ENCODE measurements at places on chromosomes 16 and 17.
A peak's percentile ranks its signal among the peaks of the same experiment; 100 is the strongest.

DNA sequence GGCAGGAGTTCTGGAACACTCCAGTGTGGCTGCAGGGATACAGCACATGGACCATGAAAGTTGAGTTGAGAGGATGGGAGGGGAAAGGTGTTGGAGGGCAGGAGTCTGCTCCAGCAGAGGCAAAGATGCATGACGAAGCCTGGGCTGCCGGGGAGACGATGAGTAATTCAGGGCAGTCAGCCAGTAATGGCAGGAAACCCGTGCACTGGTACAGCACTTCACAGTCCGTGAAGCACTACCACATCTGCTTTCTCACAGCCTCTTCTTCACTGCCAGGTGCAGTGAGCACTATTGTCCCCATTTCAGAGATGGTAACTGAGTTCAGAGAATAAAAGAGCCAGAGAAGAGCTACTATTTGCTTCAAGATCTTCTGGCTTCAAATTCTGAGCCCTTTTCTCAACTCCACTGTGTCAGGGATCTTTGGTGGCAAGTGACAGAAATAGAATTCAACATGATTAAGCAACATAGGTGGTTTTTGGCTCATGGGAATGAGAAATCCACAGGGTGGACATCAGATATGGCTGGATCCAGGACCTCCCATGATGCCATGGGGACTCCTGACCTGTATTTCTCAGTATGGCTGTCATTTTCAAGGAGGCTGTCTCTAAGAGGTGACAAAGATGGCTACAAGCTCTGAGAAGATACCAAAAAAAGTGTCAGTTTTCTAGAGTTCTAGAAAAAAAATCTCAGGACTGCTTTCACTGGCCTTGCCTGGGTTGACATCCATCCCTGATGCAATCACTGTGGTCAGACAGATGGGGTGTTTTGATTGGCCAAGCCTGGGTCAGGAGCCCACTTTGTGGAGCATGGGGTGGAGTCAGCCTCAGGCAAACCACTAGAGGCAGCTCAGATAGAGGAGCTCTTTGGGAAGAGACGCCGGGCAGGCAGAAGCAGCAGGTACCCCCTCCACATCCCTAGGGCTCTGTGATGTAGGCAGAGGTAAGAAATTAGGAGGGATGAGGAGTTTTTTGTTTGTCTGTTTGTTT is 24.7 kb downstream of the IL21R start:
- peak; percentile 57 for DNase-seq

DNA sequence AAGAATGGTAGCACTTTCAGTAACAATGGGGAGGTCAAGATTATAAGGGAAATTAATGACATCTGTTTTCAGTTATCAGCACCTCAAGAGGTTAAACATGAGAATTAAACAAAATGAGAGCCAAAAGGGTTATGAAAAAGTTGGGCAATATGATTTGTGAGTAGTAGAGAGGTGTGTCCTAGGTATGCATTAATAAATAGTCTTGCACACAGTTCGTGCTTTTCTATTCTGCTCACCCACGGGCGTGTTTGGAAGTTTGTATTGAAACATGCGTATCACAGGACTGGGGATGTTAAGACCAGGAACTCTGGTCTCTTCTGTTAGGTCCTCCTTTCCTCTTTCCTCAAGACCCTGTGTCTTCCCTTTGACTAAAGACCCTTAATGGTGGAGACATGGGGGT is 6.0 kb downstream of the BPTF start:
- no peak for DNase-seq

DNA sequence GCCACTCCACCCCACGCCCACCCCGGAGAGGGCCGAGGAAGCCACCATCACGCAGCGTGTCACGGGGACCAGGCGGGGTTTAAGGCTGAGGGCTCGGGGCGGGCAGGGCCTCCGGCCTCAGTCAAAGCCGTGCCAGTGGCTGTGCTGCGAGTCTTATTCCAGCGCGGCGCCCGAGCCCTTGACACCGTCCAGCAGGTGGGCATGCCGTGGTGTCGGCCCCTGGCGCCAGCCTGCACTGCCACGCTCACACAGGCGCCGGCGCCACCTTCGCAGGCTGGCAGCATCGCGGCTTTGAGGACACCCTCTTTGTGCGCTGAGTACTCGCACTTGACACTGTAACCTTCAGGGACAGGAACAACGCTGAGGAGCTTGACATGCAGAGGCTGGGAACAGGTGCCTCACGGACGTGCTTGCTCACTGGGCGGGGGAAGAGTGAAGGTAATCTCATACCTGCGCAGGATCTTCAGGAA is 34.0 kb upstream of the ZNF629 start:
- DNase-seq = peak; percentile 67

DNA sequence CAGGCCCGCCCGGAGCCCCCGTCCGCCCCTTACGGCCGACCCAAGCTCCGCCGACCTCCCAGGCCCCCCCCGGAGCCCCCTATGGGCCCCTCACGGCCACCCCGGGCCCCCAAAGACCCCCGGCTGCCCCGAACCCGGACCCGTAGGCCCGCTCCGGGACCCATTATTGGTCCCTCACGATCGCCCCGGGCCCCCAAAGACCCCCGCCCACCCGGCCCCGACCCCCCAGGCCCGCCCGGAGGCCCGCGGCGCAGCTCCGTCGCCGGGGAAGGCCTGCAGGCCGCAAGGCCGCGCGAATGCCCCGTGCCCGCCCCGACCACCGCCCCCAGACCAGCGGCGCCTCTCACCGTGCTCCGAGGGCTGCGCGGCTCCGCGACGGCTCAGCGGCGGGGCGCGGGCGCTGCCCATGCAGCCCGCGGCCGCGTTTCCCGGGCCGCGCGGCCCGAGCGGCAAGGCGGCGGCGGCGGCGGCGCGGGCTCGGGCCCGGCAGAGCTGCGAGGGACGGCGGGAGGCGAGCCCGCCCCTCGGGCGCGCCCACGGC is 393 bp downstream of the ANKRD11 start:
- DNase-seq = peak; percentile 73

- peak; percentile 86 for DNase-seq
Observed at GRCh38 chr17:14205992-14206461, 30.6 kb downstream of the CDRT15 start.

DNA sequence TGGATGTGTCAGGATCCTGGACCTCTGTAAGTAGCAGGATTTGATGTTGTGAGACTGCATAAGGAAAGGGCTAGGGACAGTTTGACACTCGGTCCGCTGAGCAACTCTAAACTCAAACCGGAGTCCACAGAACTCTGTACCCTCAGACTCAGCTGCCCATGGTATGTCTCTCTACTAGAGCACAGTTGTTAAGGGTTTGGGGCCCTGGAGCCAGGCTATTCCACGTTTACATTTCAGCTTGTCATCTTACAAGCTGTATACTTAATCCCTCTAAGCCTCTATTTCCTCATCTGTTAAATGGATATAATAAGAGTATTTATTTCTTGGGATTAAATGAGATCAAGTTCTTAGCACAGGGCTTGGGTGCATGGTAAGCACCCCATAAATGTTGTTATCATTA is 27.9 kb downstream of the HOXB1 start:
- DNase-seq = no peak

DNA sequence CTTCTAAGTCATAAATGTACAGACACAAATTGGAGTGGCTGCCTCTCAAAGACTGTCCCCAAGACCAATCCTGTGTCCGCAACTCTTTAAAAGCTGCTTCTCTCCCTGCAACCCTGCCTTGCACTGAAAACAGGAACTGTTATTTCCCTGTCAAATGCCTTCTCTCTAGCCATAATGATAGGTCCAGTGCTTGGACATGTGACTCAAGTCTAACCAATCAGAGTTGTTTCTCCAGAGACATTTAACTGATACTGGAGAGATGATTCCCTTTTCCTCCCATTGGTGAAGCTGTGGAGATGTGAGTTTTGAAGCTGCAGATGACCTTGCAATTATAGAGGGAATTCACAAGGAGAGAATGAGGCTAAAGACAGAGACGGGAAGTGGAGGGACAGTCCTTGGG is 253.3 kb upstream of the CDH5 start:
- DNase-seq = no peak

DNA sequence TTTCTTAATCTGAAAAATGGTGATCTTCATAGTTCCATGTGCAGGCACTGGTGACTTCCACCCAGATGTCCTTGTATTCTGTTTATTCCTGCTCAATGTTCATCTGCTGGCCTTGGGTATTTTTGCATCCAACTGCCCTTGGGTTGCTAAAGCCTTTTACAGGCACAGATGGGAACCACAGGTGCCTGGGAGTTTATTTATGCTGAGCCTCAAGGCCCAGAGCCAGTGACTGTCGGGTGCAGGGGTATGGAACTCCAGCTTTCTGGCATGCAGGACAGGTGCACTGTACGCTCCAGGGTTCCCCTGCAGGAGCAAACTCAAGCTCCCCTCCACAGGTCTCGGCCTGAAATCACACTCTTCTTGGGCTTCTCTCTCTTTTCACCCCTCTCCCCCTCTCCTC is 22.3 kb downstream of the DYNLRB2 start:
- DNase-seq = no peak

DNA sequence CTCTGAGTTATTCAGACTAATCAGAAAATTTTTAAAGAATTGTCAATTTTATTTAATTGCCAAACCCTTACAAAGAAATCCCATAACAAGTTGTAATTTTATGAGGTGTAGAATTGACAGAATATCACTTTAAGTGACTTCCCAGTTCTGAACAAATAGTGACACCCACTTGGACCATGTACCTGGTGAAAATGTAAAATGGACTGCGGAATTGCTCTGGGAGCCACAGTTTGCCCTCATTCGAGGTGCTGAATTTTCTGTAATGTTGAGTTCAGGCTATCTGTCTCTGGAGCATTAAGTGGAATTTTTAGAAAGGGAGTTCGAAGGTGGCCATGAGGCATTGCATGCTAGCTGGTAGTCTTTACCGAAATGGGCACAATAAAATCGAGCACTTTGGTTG is 5.1 kb downstream of the GNAO1 start:
- DNase-seq = no peak

GRCh38 chr17:73914536-73915274 is 270.5 kb upstream of the SDK2 start:
- DNase-seq = no peak

- no peak for DNase-seq
Observed at GRCh38 chr17:7886227-7887037, 2.2 kb upstream of the CHD3 start.

GRCh38 chr17:72726936-72727335 is 365.6 kb downstream of the SLC39A11 start:
- DNase-seq = no peak

DNA sequence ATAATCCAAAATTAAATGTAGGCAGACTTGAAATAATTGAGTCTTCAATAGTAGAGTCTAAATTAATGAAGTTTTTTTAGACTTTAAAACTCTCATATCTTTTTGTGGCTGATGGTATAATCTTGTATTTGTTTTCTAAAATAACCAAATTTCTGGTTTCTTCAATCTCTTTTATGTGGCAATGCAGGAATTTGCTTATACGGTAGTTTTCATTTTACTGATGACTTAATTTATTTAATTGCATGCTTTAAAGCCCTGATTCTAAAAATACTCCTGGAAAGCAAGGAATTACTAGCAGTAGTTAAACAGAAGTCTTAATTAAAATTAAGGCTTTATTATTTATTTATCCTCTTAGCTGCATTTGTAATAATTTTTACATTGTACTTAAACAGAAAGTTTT is 15.4 kb downstream of the MRTFB start:
- no peak for DNase-seq

GRCh38 chr16:48885471-48885870 is 275.5 kb upstream of the N4BP1 start:
- DNase-seq = no peak

DNA sequence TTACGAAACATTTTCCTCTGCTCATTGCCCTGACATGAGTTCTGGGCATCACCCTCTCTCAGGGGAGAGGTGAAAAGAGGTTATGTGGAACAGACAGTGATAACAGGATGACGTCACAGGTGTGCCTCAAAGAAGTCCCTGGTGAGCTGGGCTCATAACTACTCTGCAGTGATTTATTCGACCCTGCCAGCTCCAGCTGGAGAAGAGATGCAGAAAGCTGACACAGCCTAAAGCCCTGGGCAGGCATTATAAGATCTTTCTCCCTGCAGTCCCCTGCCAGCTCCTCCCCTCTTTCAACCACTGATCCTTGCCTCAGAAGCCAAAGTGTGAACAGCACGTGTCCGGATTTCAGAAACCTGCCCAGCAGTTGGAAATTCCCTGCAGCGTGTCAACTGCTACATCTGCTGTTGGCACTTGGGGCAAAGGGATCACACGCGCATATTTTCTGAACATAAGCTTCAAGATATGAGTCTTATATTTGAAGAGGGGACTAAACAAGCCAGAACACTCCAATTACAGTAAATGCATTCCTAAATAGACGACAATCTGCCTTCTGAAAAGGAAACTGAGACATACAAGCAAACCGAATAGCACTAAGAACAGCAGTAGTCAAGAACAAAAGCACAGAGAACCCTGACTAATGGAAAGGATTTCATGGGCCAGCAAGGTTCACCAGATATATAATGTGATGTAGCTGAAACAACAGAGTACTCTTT is 80.5 kb downstream of the SMG6 start:
- DNase-seq = no peak

DNA sequence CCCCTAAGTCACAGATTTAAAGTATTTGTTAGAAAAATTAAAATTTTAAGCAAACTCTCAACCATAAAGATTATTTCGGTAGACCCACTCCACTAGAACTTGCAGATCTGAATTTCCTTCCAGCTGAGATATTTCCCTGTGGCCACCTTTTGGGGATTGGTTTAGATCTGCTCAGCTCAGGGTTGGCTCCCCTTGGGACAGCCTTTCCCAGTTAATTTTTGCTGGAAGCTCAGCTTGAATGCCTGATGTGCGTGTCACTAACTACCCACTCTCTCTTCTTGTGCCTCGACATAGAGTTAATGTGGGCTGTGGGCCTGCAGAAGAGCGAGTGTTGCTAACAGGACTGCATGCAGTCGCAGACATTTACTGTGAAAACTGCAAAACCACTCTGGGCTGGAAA is 57.6 kb downstream of the YPEL2 start:
- no peak for DNase-seq

DNA sequence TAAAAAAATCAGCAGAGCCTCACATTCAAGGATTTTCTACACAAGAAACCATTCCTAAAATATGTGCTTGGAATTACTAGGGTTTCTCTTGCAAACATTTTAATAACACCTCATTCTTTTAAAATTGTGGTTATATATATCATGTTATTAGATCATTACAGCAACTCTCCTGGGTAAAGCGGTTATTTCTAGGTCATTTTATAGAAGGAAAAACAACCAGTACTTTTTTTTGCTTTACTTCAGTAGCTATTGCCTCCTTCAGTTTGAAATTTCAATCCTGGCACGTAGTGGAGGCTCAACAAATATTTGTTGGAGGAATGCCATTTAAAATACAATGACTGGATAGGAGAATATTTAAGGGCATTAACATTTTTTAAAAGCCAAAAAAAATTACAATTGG is 220.6 kb downstream of the CDRT15L2 start:
- DNase-seq = no peak

Measured in upper lobe of right lung (tissue), 1 donor.